ENCODE measurements at places on chromosomes 11 and 22.

DNA sequence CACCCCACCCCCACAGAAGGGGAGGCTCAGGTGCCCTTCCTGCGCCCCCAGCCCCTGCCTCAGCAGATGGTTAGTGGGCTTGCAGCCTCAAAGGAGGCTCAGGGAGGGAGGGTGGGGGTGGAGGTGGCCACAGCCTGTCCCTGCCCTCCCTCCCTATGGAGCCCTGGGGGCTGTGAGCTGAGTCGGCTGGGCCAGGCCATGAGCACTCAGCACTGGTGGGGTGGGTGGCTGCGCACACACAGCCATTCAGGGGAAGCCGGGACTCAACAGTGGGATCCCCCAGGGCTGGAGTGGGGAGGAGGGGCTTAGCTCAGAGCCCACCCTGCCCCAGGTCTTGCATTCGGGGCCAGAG is 50.2 kb downstream of the FLRT1 start:
- no peak for DNase-seq

DNA sequence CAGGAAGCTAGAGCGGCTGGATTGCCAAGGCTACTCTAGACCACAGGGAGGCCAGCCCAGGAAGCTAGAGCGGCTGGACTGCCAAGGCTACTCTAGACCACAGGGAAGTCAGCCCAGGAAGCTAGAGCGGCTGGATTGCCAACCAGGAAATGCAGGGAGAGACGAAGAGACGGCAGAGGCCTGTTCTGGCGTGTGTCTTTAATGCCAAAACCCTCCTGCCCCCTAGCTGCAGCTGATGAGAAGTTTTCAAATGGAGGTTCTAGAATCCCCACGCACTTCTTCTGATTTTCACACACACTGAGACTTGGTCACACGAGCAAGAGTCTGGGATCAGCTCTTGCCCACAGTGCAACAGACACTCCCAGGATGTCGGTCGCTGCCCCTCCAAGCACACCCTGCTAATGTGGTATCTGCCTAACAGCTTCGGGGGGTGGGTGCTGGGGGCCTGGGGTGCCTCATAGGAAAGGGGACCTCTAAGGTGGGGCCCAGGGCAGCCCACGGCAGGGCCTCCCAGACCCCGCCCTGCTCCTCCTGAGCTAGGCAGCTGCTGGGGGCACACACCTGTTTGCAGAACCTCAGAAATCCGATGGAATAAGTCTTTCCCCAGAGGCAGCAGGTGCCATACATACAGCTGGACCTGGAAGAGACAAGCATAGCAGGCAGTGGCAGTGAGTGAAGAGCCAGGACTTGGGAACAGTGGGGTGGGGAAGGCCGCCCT is 28.5 kb downstream of the MAFF start:
- DNase-seq: peak; percentile 73

DNA sequence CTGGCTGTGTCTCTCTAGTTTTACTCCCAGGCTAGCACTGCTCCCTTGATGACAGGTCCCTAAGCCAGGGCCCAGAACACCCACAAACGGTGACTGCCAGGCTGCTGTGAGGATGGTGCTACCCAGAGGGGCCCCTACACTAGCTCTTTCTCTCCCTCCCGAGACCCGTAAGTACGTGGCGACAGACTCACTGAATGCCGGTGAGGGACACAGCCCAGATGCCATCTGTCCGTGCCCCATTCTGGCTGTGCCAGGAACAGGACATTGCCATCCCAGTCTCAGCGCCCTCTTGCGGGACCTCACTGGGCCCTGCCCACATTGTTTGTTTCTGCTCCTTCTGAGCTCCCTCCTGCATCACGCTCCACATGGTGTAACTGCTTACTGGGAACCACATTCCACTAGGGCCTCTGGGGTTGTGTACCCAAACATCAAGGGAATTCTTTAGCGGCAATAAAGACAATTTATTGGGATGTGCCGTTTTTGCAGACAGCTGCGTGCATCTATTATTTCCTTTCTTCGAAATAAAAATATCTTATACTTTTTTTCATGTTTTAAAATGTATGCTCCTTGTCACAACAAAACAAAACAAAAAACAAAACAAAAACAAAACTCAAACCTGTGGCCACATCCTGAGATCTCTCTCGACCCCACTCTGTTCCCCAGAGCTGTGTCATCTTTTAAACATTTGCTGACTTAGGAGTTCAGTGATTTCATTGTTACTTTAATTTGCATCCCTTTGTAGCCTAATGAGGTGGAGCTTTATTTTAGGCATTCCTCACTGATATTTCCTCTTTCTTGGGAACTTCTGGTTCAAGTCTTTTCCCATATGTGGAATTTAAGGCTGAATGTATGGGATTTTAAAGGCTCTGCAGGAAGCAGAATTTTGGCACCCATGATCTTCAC is 4.4 kb upstream of the TPCN2 start:
- no peak for DNase-seq

- DNase-seq: no peak
These were observed 40.3 kb downstream of the OR5B17 start for GRCh38 chr11:58318532-58318931.

DNA sequence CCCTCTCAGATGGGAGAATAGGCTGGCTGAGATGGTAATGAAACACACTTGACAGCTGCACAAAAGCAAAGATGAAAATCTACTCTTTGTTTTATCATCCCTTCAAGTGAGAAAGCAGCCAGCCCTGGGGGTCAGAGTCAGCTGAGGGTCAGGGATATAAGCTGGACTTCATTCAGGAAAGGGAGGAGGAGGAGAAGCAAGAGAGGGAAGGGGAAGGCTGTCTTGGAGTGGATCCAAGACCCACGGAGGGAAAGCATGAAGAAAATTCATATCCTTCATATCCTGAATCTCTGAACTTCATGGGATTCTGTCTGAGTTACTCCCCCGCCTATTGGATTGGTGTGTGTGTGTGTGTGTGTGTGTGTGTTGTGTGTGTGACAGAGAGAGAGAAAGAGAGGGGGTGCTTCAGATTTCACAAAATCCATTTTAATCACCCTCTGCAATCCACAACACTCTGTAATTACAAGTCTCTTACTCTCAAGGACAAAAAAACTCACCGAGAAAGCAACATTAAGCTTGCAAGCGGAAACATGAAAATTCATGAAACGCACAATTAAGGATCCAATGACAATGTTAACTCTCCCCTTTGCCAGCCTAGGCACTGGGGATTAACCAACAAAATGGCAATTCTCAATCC is 327.7 kb downstream of the TENM4 start:
- no peak for DNase-seq

DNA sequence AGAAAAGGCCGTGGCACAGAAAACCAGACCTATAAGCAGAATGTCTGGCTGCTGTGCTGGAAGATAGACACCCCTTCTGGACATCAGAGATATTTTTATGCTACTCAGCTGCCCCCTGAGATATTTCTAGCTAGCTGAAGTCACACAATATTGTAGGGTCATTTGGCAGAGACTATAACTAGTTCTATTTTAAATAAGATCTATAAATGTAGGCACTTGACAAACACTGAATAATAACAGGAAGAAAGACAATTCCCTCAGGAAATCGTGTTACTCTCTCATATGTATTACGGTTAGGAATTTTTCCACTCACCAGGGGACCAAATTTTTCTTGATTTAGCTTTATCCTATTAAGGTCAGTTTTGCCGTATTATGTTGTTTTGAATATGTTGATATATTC is 845.4 kb downstream of the OPCML start:
- no peak for DNase-seq

GRCh38 chr11:123434262-123434661 is 4.2 kb downstream of the GRAMD1B start:
- DNase-seq: no peak

DNA sequence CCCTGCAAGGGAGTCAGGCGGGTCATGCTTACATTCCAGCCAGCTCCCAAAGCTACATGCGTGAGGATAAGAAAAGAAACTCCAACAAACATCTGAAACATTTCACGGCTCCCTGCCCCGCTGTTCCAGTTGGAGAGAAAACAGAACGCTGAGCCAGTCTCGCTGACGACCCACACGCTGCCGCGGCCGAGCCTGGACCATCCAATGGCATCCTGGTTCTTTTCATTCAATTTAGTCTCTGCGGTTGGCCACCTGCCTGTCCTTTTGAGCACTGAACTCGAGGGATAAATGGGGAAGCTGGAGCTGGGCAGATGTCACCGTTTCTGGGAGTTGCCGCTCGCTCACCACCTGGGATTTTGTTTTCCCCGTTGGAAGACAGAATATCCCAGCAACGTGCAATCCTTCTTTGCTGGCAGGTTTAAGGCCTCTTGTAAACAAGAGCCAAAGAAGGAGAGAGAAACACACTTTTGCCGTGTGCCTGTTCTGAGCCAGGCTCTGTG is 45.3 kb upstream of the SHISAL1 start:
- no peak for DNase-seq

GRCh38 chr11:96162816-96163499 is 180.0 kb downstream of the MAML2 start:
- DNase-seq: no peak

DNA sequence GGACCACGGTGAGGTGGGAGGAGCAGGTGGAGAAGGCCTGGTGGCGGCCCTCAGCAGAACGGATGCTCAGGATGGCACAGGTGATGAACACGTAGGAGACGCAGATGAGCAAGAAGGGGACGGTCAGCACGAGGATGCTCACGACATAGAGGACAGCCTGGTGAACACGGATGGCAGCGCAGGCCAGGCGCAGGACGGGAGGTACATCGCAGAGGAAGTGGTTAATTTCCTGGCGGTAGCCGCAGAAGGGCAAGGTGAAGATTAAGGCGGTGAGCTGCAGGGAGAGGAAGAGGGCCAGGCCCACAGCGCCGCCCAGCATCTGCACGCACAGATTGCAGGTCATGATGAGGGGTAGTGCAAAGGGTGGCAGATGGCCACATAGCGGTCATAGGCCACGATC is 24.0 kb upstream of the OR10W1 start:
- no peak for DNase-seq
